ENCODE measurements at places on chromosomes 13 and 19.

- DNase-seq = no peak
Measured at GRCh38 chr13:27374126-27374613, 50.2 kb upstream of the GTF3A start.

GRCh38 chr19:20164456-20164855 is 2.6 kb upstream of the ZNF486 start:
- DNase-seq = no peak

GRCh38 chr19:2807379-2808128 is 12.1 kb upstream of the ZNF554 start:
- DNase-seq = no peak

DNA sequence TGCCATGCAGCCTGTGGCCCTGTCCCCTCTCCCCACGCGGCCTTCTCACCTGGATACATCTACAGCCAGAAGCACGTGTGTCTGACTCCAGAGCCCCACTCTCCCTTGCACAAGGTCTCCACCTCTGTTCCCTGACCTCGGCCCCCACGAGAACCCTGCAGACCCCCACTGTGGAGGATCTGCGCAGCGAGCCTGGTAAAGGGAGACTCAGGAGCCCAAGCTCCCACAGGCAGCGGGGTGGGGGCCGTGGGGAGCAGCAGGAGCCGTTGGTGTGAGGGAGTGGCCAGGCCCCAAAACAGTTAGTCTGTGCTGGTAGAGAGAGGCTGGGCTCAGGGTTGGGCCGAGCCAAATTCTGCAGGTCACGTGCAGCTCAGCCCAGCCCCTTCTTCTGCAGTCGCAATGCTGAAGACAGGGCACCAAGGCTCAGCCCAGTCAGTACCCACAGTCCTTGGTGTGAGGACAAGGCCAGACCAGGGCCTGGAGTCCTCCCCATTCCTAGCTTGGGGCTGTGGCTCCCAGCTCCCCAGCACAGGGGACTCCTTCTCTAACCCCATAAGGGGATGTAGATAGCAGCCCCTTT is 28.7 kb upstream of the SLC7A10 start:
- DNase-seq = no peak

GRCh38 chr13:48258002-48258401 is 25.0 kb downstream of the ITM2B start:
- DNase-seq = no peak

DNA sequence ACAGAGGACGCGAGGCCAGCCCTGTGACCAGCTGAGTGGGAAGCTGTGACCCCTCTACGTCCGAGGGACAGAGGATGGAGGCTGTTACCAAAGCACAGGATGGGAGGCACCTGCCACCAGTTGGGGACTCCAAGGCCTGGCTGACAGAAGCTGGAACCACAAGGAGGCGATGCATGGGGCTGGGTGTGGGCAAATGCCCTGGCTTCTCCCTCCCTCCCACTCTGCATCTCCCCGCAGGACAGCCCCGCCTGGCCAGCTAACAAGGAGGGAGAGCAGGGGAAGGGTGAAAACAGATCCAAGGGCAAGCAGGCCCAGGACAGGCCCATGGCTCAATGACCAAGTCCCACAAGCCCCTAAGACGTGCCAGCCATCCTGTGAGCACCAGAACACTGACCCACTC is 28.6 kb downstream of the AKT2 start:
- no peak for DNase-seq
